ENCODE measurements at places on chromosomes 7 and 10.

DNA sequence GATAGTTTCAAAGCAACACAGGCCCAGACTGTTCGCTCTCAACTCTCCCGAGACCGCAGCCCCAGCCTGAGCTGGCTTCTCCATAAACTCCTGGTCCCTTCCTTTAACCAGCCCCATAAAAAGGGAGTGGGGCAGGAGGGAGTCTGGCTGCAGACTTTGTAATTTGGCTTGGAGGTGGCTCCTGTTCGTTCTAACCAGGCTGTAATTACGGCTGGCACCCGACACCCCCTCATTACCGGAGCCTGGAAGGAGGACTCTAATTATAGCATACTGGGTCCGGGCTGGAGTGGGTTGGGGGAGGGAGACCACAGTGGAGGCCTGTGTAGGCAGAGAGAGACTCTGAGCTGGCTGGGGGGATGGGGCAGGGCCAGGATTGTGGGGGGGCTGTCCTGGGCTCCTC is 49.7 kb downstream of the UNC5B start:
- DNase-seq: no peak

DNA sequence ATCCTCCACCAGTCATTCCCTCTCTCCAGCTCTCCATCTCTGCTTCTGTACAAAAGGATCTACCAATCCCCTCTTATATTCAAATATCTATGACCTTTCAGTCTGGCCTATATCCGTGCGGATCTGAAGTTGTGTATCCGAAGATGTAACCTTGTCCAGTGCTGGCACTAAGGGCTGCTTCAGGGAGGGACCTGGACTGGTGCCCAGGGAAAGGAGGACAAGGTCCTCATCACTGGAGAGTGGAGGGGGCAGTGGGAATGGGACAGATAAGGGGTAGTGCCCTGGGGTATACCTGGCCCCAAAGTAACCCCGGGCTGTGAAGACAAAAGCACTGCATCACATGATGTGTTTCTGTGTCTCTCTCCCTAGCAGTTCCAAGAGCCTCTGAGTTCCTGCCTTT is 1.8 kb downstream of the TMEM225B start:
- no peak for DNase-seq

DNA sequence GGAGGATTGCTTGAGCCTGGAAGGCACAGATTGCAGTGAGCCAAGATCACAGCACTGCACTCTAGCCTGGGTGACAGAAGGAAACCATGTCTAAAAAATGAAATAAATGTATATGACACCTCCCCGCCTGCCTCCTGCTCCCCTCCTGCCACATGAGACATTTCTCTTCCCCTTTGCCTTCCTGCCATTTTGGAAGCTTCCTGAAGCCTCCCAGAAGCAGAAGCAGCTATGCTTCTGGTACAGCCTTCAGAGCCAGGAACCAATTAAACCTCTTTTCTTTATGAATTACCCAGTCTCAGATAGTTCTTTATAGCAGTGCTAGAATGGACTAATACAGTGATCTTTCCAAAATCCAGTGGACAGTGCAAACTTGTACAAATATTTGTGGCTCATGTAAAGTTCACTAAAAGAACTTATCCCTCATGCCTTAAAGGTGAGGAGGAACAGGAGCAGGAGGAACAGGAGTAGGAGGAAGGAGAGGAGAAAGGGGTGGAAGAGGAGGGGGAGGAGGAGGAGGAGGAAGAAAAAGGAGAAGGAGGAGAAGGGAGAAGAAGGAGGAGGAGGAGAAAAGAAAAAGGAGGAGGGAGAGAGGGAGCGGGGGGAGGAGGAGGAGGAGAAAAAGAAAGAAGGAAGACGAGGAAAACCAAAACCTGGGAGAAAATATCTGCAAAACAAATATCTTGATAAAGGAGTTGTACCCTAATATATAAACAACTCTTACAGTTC is 2.8 kb upstream of the ABI1 start:
- DNase-seq: no peak

- DNase-seq: no peak
Measured at GRCh38 chr10:125012851-125013528, 71.1 kb downstream of the ZRANB1 start.

GRCh38 chr10:63237396-63237795 is 104.3 kb downstream of the NRBF2 start:
- DNase-seq: no peak

- no peak for DNase-seq
Measured at GRCh38 chr7:157405501-157405900, 68.7 kb downstream of the DNAJB6 start.

DNA sequence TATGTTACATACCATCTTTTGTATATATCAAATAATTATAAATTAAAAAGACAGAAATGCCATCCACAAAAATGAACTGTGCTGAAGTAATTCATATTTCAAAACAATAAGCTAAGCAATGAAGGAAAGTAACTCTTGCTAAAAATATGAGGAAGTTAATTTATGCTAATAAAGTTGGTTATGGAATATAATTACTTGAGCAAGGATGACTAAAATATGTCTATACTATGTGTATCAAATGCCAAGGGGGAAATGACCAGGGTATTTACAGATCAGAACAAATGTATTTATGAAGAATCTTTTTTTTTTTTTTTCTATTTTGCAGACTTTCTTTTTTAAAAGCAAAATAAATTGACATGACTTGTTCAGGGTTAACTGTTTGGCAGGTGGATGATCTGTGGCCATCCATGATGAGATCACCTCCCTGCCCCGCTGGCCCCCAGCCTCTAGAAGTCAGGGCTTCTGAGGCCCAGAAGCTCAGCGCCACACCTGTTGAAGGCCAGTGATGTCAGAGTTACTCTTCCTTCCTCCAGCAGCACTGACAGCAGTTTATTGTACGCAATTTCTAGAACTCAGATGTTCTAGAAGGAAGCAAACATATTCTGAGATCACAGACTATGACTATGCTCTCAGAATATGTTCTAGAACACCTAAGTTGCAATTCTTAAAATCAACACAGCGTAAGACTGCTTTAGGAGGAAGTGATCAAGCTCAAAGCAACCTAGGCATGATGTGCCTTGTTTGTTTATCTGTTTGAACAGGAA is 196.1 kb upstream of the KLF14 start:
- no peak for DNase-seq

DNA sequence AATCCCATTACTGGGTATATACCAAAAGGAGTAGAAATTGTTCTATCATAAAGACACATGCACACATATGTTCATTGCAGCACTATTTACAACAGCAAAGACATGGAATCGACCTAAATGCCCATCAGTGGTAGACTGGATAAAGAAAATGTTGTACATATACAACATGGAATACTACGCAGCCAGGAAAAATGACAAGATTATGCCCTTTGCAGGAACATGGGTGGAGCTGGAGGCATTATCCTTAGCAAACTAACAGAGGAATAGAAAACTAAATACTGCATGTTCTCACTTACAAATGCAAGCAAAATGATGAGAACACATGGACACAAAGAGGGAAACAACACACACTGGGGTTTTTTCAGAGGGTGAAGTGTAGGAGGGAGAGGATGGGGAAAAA is 300.2 kb downstream of the BAMBI start:
- no peak for DNase-seq

GRCh38 chr7:129271500-129272355 is 46.9 kb downstream of the AHCYL2 start:
- DNase-seq: no peak

DNA sequence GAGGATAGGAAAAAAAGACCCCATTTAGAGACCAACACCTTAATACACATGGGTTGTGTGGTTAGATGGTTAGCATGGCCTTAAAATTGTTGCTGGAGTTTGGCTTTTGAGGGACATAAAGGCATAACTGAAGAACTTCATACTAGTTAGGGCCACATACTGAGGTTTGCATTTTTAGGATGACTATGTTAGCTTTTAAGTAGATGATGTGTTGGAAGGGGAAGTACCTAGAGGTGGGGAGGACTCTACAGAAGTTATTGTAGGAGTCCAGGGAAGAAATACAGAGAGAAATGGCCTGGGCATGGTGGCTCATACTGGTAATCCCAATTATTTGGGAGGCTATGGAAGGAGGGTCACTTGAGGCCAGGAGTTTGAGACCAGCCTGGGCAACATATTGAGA is 40.5 kb downstream of the ENTPD1 start:
- no peak for DNase-seq

- no peak for DNase-seq
Measured at GRCh38 chr10:31761156-31761555, 167.5 kb downstream of the ARHGAP12 start.

- no peak for DNase-seq
Measured at GRCh38 chr7:4665661-4666060, 16.4 kb upstream of the FOXK1 start.

GRCh38 chr10:83801983-83802382 is 337.3 kb upstream of the GHITM start:
- DNase-seq: no peak

GRCh38 chr10:86670290-86670811 is 2.0 kb downstream of the LDB3 start:
- no peak for DNase-seq

DNA sequence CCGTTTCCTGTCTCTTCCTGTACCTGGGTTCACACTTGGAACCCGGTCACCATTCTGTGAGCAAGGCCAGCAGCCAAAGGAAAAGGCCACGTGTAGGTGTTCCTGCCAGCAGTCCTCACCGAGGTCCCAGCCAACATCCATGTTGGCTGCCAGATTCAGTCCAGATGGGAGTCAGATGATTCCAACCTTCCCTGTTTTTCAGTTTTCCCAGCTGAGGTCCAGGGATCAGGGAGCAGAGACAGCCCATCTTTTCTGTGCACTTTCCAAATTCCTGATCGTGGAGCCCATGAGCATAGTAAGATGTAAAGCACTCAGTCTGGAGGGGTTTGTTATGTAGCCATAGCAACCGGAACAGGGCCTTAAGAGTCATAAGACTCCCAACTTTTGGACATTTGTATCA is 3.9 kb upstream of the PVRIG start:
- no peak for DNase-seq

DNA sequence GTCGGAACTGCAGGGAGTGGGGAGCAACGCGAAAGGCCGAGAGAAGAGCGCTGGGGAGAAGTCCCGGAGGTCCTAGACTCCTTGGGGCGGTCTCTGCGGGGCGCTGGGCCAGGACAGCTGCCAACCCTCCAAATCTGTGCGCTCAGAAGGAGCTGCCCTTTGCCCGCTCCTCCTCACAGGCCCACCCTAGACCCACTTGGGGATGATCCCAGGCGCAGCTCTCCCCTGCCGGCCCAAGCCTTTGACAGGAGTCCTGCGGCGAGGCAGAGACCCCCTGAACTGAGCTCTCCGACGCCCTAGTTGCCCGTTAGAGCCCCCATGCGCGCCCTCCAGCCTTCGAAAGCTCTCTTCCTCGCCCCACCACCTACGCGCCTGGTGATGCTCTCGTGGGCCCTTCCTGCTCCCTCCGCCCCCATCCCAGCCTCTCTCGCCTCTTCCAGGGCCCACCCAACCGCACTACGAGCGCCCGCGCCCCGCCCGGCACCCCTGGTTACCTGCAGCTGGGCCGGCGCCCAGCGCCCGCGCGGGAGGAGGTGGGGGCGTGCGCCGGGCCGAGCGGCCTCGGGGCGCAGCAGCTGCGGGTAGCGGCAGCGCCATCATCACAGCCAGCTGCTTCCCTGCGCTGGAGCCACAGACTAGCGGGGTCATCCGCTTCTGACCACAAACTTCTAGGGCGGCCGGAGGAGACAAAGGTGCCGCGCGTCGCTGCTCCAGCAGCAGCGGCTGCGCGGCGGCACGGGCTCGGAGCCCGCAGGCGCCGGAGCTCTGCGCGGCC is 353.4 kb downstream of the DNAJB6 start:
- DNase-seq: no peak

DNA sequence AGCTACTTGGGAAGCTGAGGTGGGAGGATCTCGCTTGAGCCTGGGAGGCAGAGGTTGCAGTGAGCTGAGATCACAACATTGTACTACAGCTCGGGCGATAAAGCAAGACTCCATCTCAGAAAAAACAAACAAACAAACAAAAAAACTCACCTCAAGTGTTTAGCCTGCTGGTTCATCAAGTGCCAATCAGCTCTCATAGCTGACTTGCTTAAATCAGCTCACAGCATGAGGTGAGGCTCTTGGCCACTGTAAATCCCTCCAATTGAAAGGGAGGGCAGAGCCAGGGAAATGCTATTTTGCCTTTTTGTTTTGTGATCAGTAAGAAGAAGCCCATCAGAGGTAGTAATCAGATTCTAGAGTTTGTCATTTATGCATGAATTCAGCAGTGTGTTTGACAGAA is 112.3 kb downstream of the RAB11FIP2 start:
- no peak for DNase-seq

GRCh38 chr10:8279598-8279997 is 225.1 kb downstream of the GATA3 start:
- no peak for DNase-seq

GRCh38 chr7:96667026-96667425 is 42.6 kb downstream of the SEM1 start:
- no peak for DNase-seq

DNA sequence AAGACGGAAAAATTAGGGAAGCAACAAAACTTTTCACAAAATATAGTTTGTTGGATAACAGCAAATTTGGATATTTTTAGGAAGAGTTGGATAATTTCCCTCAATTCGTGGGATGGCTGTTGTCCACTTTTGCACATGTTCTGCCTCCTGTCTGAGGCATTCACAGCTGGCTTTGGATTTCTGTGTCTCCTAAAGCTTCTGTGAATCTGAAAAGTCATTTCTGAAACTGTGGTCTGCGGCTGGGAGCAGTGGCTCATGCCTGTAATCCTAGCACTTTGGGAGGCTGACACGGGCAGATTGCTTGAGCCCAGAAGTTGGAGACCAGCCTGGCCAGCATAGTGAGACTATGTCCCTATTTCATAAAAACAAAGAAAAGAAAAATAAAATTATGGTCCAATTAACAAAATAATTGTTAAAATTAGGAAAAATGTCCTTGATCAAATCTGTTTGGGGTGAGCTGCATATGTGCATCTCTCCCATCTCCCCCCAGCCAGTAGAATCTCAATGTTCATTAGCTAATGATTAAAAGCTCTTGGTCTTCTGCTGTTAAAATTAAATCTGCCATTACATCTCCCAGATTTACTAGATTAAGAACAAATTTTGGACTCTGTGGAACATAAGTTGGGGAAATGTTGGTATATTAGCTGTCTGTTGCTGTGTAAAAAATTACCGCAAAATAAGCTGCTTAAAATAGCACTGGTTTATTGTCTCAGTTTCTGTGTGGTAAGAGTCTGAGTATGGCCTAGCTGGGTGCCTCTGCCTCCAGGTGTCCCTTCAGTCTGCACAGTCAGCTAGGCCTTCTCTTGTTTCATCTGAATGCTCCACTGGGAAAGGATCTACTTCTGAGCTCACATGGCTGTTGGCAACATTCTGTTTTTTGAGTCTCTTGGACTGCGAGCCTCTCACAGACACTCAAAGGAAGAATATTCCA is 332.0 kb upstream of the FZD1 start:
- no peak for DNase-seq

DNA sequence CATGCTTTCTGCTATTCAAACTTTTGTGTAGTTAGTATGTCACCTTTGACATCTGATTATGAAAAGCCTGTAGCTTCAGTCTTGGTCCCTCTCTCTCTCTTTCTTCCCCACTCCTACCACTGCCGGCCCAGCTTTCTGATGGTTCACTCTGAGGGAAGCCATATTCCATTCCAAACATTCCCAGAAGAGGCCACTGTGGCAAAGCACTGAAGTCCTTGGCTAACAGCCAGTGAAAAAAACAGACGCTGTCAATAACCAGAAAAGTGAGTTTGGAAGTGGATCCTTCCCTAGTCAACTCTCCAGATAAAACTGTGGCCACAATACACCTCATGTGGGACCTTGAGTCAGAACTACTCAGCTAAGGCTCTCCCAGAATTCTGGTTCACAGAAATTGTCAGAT is 950.7 kb upstream of the PHF14 start:
- no peak for DNase-seq
